ENCODE measurements at places on chromosomes 2 and 18.

- no peak for DNase-seq
Measured at GRCh38 chr2:138846216-138846821, 66.1 kb upstream of the NXPH2 start.

- DNase-seq = no peak
Measured at GRCh38 chr18:6960656-6961055, 156.9 kb downstream of the LAMA1 start.

DNA sequence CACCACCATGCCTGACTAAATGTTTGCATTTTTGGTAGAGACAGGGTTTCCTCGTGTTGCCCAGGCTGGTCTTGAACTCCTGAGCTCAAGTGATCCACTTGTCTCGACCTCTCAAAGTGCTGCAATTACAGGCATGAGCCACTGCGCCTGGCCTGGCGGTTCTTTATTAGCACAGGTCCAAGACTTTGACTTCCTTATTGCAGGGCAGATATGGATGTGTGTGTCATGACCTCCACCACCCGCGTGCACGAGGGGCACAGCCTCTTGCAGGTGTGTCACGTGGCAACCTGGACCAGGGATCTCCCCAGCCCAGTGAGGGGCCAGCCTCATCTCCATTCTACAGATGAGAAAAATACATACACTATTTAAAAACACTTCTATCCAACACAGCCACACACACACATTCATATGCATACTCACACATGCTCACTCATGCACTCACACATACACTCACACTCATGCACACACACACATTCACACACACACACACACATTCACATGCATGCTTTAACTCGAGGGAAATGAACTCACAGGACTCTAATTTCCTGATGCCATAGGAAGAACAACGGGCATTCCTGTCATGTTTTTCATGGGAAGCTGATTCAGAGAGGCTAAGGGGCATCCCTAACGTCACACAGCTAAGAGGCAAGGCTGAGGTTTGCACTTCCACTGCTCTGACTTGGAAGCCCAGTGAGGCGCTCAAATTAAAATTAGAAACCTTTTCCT lies 38.8 kb downstream of the RRM2 start:
- no peak for DNase-seq

GRCh38 chr2:85243101-85244072 lies 84.4 kb downstream of the TGOLN2 start:
- DNase-seq = no peak

DNA sequence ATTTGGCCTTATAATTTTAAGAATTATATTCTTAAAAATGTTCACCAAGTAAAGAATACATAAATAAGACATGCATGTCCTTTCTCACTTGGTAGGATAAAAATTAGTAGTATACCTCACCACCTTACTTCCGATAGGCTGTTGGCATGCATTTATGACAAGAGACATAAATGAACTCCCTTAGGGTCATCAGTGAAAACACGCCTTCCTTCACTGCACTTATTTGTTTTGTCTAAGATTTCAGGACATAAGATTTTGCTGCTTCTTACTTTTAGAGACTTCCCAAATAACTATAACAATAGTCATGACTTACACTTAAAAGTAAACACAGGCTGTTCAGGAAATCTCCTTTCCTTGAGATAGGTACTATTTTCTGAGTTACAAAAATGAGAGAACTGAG lies 661.3 kb upstream of the CNTNAP5 start:
- no peak for DNase-seq

DNA sequence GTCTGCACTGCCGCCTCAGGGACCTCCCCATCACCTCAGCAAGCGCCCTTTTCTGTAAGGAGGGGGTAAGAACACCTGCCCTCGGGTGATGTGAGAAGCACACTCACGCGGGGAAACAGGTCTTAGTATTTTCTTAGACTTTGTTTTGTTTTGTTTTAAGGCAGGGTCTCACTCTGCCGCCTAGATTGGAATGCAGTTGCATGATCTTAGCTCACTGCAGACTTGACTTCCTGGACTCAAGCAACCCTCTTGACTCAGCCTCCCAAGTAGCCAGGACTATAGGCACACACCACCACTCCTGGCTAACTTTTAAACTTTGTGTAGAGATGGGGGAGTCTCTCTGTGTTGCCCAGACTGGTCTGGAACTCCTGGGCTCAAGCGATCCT lies 37.1 kb downstream of the RAMP1 start:
- no peak for DNase-seq

DNA sequence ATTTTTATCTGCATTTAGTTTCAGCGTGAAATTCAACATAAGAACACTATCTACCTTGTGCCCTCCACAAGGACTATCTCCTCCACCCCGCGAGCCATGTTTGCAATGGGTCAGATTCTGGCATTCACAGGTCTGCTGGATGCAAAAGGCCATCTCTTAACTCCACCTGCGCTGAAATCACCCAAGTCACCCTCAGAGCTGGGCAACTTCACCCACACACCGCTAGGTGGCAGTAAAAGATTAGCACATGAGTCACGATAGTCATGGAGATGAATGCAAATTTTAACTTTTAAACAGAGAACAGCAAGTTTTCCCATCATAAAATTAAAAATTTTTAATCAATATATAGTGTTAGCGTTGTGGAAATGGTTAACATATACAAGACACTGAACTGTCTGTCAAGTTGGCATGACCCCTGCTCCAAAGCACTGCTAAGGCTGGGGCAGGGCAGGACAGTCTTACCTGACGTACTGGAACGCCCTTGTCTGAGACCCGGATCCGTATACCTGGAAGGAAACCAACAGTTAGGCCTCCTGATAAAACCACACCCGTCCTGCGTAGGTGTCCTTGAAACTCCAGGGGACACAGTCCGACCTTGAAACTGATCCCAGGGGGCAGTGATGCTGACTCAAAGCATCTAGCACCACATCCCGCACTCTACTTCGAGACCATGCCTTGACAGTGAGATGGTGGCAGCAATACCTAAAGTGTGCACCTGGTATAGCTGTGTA lies 89.6 kb downstream of the UXS1 start:
- DNase-seq = peak; percentile 35

GRCh38 chr2:62177392-62178049 lies 18.4 kb upstream of the B3GNT2 start:
- DNase-seq = no peak

All from activated CD4-positive, CD25-positive, alpha-beta regulatory T cell (primary cell).